HT-29 (cell line): ENCODE measurements at places on chromosomes 16 and 17.

- DNase-seq = no peak
Measured at GRCh38 chr17:39304188-39304587, 78.4 kb upstream of the STAC2 start.

GRCh38 chr17:75776386-75777295 is 8.0 kb upstream of the UNK start:
- DNase-seq = peak; percentile 60

DNA sequence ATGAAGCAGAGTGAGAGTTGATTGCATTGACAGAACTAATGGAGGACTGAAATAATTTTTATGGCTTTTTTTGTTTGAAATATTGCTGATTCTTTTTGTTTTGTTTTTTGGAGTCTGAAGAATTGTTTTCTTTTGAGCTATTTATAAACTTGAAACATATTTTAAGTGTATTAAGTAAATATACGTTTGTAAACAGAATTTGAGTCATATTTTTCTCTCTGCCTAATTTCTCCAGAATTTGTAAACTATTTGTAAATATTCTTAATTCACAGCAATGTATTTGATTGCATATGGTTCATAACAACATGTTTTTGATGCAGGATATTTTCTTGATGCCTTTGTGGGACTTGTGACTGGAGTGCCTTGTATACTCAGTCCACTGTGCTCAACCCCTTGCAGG is 50.7 kb downstream of the SLFN11 start:
- no peak for DNase-seq

GRCh38 chr17:62017912-62018311 is 47.2 kb downstream of the MED13 start:
- no peak for DNase-seq

GRCh38 chr16:4428500-4428899 is 2.8 kb downstream of the DNAJA3 start:
- no peak for DNase-seq

- no peak for DNase-seq
Measured at GRCh38 chr17:51908841-51909537, 249.5 kb downstream of the CA10 start.

GRCh38 chr16:81337097-81337496 is 22.3 kb downstream of the GAN start:
- DNase-seq = no peak

DNA sequence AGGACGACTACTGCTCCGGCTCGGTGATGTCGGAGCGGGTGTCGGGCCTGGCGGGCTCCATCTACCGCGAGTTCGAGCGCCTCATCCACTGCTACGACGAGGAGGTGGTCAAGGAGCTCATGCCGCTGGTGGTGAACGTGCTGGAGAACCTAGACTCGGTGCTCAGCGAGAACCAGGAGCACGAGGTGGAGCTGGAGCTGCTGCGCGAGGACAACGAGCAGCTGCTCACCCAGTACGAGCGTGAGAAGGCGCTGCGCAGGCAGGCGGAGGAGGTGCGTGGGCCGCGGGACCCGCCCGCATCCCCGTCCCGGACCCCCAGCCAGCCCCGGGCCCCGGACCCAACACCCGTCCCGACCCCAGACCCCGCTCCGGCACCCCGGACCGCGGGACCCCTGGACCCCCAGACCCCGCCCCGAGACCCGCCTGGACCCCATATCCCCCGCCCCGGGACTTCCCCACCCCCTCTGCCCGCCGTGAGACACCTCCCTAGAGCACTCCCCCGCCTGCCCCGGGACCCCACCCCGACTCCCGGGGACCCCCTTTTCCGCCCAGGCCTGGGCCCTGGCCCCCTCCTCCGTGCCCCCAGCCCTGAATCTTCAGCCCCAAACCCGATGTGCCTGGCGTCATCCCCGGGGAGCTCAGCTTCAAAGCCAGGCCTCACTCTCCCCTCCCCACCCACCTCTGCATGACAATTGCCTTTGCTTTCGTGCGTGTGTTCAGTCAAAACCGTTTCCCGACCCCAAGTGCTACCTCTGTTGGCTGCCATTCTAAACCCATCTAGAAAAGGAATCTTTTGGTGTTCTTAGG is 594 bp downstream of the MAPK8IP3 start:
- DNase-seq = no peak

GRCh38 chr16:47143677-47144558 is at the start of gene NETO2:
Gene NETO2 (minus strand): TSS chr16:47143945. CDS start chr16:47143612, 333 bp downstream.
- DNase-seq = peak; percentile 30

DNA sequence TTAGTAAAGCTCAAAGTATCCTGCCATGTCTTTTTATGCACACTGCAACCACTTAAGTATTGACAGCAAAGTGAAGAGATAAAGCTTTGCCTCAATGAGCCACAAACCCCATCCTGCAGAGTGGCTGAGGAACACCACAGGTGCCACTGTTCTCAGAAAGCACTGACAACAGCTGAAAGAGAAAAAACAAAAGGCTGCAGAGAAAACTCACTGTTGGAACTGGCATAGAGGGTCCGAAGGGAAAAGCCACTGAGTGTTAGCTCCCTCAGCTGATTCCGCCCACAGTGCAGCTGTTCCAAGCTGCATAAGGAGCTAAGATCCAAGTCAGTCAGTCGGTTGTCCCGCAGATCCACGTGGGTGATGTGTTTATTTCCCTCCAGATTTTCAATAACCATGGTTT is 48.3 kb downstream of the PHLPP2 start:
- DNase-seq = no peak
